CD4-positive, alpha-beta T cell (primary cell): ENCODE measurements at places on chromosomes 16 and 17.

- DNase-seq, result no peak
Measured at GRCh38 chr16:48546774-48547173, 63.2 kb downstream of the N4BP1 start.

GRCh38 chr17:4573115-4573514 lies 11.2 kb upstream of the SMTNL2 start:
- DNase-seq, result no peak

DNA sequence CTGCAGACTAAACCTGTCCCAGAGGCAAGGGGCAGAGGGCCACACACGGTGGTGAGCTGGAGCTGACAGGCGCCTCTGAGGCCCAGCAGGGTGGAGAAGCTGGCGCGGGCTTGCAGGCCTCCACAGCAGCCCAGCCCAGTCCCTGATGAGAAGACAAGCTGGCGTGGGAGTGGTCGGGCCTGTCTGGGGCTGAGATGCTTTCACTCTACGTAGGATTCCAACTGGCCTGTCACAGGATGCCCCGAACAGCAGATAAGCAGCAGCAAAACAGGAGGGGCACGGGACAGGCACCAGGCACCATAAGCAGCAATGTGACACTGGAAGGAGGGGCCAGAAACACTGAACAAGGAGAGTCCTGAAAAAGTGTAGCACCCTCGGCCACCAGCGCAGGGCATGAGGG lies 40.1 kb downstream of the PEMT start:
- no peak for DNase-seq

DNA sequence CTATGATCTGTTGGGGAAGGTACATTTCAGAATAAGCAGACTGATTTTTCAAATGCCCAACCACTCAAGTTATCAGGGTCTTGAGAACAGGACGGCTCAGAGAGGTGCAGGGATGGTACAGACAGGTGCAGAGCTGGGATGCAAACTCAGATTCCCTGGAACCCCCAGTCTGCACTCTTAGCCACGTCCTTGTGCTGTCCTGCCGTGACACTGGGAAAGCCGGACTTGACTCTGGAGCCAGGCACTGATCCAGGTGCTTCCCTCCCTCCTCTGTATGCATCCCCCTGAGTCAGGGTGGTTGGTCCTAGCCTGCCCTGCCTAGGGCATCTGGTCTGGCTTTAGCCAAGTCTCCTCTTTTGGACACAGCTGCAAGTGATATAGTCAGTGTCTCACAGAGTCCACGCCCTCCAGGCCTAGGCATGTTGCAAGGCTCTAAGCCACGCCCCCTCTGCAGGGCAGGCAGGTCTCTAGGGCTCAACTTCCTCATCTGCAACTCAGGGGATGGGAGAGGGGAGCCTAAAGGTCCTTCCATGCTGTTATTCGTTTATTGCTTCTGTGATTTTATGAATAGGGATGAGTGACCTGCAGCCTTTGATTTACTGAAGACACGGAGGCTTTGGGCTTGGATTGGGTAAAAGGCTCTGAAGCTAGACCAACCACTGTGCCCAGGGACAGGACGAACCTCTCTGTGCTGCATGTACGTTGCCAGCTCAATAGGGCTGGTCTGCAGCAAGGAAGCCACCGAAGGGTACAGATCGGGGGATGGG lies 97.3 kb downstream of the SDK2 start:
- DNase-seq, result peak; percentile 37

DNA sequence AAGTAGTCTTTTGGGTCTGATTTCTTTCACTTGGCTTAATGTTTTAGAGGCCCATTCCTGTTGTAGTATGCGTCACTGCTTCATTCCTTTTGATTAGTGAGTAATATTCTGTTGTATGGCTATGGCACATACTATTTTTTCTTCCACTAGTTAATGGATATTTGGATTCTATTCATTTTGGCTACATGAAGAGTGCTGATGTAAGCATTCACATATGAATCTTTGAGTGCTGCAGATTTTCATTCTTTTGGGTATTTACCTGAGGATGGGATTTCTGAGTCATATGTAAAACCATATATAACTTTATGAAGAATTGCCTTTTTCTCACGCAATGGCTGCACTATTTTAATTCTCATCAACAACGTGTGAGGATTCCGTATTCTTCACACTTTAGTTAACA lies 113.6 kb downstream of the AHSP start:
- DNase-seq, result no peak

GRCh38 chr16:83603723-83604570 lies 203.8 kb upstream of the HSBP1 start:
- DNase-seq, result no peak

DNA sequence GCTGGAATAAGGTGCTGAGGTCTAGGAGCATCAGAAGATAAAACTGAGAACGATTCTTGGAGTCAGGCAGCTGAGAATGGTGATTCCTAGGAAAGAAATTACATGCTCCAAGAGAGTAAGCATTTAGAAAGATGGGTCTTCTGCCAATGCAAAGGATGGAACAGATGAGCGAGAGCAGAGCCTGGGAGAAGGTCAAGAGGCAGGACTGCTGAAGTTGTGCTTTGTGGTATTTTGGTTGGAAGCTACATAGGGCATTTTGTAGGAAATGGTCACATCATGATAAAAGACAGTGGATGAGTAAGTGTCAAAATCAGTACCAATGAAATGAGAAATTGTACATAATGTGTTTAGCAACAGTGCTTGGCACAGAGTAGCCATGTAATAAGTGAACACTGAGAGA lies 1.4 kb upstream of the CRYM start:
- no peak for DNase-seq

GRCh38 chr16:35352431-35352830 lies 1893.0 kb downstream of the TP53TG3F start:
- no peak for DNase-seq

- DNase-seq, result no peak
Measured at GRCh38 chr17:4648741-4649140, 7.3 kb upstream of the ALOX15 start.

DNA sequence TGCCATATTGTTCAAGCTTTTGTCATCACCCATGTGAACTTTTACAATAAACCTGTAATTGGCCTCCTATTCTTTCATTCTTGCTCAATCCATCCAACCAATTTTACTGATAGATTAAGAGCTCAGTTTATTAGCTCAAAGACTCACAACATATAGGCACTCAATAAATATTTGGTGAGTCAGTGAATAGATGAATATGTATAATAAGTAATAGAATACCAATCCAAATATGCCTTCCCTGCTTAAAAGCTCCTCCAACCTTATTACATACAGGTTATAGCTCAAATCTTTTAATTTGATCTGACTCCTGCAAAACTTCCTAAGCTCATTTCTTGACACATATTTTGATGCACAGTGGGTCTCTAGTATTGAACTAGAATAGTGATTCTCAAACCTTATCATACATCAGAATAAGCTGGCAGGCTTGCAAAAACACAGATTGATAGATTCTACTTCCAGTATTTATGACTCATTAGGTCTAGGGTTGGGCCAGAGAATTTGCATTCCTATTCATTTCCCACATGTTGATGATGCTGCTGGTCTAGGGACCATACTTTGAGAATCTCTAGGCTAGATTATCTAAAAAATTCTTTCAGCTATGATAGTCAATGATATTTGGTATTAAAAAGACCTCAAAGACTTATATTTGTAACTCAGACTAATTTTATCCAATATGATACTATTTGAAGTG lies 114.4 kb downstream of the PCTP start:
- DNase-seq, result no peak

- DNase-seq, result no peak
Measured at GRCh38 chr16:85413691-85414663, 199.1 kb upstream of the GSE1 start.

DNA sequence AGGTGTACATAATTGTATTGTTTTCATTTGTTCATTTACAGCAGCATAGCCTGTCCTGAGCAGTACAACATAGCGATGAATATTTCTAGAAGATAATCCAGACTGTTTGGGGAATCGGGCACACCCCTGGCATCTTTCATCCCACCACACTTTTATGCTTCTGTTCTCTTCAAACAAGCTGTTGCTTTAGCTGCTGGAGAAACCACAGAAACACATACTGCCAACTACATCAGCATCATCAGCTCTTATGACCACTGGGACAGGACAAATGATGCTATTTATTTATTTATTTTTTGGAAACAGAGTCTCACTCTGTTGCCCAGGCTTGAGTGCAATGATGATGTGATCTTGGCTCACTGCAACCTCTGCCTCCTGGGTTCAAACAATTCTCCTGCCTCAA lies 22.6 kb upstream of the HAPSTR1 start:
- DNase-seq, result no peak

DNA sequence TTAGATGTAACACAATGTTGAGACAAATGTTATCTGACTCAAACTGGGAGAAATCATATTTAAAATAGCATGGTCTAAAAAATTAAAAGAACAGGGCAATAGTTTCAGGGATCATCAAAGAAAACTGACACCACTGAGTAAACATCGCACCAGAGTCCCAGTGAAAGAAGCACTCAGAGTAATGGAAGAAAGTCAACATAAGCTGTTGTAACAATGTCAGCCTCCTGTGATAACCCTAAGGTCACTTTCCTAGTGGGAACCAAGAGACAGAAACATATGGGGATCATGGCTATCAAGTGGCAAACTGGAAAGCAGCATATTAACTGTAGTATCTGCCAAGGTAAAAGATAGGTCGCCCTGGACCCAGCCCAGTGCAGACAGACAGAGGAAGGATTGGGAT lies 160.8 kb downstream of the CA10 start:
- no peak for DNase-seq

DNA sequence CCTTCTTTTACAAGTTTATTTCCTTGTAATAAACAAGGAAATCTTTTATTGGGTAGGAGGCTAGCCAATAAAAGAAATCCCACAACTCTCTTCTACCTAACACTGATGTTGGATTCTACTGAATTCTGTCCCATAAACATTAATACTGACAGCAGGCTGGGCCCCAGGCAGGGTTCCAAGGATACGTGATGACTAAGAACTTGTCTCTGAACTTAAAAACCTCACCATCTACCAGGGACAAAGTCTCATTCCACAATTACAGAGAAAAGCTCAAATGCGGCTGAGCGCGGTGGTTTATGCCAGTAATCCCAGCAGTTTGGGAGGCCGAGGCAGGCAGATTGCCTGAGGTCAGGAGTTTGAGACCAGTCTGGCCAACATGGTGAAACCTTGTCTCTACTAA lies 64.9 kb downstream of the ARHGAP17 start:
- DNase-seq, result no peak

GRCh38 chr17:38673707-38674013 lies 1.1 kb downstream of the EPOP start:
- DNase-seq, result no peak

GRCh38 chr16:77172951-77173350 lies 18.0 kb upstream of the MON1B start:
- DNase-seq, result no peak

DNA sequence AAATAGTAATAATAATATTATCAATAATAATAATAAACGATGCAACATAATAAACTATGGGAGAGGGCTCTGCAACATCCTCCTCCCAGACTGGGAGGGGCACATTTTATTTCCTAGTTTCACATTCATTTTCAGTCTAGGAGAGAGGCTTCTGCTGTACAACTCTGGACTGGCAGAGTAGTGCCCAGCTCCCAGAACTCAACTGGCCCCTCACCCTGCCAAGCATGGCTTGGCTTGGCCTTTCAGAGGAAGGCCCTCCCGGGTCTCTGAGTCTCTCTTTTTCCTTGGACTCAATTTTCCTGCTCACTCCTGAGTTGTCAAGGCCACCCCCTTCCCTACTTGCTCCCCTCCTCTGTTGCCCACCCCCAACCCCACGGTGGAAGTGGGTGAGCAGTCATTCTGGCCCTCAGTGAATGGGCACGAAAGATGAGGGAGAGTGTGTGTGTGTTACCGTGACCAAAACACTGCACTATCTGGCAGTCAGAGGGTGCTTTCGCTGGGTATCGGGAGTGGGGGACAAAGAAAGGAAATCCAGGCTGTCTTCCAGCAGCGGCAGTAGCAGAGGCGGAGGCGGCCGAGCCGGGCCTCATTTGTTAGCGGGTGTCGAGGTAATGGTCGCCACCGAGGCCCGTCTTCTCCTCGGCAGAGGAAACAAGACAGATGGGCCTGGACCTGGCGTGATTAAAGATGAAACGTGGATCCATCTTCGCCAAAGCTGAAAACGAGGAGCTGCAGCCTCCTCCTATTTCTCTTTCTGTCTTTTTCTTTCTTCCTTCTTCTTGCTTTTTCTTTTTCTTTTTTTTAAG lies 2.3 kb downstream of the HOXB4 start:
- DNase-seq, result no peak

DNA sequence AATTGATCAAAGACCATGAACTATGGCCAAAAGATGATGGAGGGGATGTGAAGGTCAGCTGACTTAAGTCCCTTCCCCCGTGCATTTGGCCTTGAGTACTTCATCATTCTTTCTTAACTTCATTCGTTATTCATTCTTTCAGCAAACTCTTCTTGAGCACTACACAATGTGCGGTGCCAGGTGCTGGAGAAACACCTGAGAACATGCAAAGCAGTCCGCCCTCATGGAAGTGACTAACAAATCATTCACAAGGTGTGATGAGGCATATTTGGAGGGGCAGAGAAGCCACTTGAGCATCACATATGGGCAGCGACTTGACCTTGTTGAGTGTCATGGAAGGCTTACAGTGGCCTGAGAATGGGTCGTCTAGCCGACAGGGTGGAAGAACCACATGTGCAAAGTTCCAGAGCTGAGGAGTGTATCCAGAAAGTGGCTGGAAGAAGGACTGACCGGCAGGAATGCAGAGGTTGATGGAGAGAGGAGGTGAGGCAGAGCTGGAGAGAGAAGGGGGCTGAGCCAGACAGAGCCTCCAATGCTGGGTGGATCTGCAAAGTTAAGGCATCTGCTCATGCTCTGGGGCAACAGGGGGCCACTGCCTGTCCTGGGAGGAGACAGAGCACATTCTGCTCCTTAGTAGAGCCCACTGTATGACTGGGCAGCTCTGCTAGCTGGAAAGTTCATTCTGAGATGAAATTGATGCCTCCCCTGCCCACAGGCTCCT lies 25.1 kb upstream of the EIF1 start:
- DNase-seq, result no peak

- no peak for DNase-seq
Measured at GRCh38 chr16:13421726-13422125, 498.2 kb upstream of the ERCC4 start.

DNA sequence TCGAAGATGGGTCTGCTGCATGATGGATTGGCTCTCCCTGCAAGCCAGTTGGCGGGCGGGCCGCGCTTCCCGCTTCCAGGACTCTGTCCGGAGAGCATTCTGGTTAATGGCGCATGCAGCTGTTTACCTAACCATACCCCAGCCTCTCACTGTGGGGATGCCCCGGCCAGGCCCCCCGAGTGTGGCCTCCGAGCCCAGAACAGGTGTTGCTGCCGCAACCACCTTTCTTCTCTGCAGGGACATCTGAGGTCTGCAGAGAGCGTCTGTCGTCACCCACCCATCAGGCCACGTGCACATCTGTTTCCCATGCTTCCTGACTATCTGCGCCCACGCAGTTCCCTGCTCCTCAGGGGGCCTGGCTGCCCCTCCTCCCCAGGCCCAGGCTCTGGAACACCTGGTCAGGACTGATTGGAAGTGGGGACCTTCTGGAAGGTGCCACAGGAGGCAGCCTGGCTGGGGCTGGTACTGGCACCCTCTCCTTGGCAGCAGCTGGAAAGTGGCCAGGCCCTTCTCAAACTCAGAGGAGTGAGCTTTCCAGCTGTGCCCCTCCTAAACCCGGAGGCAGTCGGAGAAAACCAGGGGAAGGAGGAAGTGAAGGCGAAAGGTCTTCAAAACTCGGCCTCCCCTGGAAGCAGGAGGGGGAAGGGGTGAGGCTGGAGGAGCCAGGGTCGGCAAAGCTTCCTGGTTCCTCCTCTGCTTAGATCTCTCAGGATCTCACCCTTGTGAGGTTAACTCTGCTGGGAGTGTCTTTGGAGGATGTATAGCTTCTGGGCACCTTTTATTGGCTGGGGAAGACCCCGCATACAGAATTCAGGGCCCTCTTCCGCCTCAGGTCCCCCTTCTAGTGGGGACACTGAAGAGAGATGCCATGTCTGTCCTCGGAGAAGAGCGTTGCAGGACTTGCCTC lies 64.5 kb upstream of the CIBAR2 start:
- DNase-seq, result no peak
